ENCODE measurements at places on chromosomes 5 and 9.

DNA sequence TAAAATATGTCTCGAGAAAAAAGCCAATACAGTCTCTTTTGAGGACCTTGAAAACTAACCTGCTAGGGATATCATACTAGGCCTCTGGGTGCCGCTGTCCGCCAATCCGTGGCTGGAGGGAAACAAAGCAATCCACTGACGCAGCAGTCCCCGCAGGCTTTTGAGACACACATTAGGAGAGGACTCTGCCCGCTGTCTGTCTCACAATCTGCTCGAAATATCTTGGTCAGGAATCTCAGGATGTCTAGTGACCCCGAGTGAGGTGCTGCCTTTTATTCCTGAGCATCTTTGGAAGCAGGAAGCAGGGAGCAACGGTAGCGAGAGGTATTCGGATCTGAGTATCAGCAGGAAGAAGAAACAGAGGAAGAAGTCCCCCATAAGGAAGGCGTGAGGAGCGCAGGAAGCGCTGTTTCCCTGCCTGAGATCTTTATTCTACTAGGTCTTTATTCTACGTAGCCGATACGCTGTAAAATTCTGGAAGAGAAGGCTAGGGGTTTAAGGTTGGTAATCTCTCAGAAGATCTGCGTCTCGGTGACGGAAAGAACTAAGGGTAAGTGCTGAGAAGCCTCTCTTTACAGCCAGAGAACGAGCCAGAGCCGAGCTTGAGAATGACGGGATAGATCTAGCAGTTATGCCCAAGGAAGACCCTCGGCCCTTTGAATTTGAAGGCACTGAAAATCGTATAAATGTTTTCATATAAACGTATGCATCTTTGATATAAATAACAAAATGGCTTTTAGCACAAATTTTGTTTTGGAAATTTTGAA lies 4.0 kb upstream of the PCDHGA1 start:
- peak; percentile 72 for DNase-seq

- DNase-seq, result no peak
These were observed 201.3 kb downstream of the HINT1 start for GRCh38 chr5:130963798-130964197.

GRCh38 chr9:131181091-131181681 lies 55.8 kb downstream of the NUP214 start:
- DNase-seq, result no peak

DNA sequence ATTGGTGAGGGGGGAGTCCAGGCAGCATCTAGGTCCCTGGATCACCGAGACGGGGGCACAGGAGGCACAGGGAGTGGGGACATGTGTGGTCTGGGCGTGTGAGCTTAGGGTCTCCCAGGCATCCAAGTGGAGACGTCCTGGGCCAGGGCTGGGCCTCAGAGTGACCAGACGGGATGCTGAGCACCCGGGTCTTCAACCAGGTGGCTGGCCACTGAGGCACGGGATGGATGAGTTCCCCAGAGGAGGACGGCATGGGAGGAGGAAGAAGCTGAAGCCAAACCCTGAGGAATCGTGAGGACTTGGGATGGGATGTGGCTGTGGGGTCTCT lies 88.0 kb downstream of the LMX1B start:
- no peak for DNase-seq

- no peak for DNase-seq
These were observed 67.6 kb upstream of the TBCA start for GRCh38 chr5:77843570-77844372.

DNA sequence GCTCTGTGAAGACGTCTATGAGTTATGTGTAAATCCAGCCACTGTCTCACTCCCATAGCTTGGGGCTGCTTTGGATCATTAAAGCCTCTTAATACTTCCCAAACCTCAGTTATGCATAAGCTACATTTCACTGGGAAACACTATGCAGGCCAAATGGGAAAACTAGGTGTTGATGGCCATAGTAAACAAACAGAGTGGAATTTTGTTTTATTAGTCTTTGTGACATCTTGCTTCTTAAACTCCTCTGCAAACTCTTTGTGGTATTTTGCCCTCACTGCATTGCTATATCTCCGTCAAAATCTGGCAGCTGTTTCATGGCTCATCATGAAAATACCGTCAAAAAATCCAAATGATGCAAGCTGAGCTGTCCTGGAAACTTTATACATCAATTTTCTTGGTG lies 167.2 kb upstream of the HMHB1 start:
- no peak for DNase-seq

DNA sequence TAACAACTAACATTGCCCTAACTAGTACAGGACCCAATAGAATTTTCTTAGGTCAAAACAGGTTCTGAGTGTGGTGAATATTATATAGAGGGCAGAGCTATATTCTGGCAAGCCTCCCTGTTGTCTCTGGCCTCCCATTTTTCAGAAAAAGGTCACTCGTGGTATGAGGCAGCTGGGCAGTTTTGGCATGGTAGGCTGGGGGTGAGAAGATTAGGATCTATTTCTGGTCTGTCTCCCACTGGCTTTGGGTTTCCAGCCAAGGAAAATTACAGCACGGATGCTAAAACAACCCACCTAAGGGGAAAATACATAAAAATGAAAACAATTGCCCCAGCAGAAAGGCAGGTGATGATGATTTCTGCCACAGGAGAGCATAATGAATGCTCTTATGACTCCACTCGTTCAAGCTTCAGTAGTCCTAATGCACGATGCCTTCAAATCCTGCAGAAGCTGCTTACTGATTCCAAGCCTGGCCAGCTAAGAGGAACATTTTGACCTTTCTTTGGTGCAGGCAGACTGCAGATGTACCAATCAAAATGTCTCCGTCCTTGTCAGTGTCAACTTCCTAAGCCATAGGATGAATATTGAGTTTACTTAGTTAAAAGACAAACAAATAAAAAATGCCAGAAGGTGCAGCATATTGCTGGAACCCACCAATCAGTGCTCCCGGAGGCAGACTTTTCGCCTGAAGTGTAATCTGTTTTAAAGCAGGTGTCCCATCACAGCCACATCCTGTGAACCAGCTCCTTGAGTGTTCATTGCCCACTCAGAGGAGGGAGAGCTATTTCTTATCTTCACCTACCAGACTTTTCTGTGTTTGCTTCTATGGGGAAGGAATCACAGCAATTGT lies 435.4 kb downstream of the ZSWIM6 start:
- no peak for DNase-seq

DNA sequence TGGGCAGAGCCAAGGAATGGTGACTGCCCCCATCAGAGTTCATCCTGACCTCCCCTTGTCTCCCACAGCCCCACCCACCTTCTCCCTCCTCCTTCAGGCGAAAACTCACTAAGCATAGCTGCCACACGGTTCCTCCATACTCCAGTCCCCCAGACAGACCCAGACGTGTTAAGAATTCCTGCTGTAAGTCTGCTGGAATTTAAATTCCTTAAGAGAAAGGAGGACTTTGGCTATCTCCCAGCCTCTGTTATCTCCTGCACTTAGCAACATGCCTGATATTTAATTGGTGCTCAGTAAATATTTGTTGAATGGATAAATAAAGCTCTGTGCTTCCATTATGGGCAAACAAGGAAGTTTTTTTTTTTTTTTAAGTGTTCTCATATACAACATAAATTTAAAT lies 213.7 kb downstream of the RFK start:
- DNase-seq, result no peak

- no peak for DNase-seq
These were observed 24.0 kb downstream of the NME5 start for GRCh38 chr5:138115254-138115653.

- peak; percentile 74 for DNase-seq
These were observed 256.3 kb downstream of the NFIB start for GRCh38 chr9:14057368-14058324.

GRCh38 chr5:2919310-2920018 lies 168.0 kb upstream of the IRX2 start:
- DNase-seq, result no peak

DNA sequence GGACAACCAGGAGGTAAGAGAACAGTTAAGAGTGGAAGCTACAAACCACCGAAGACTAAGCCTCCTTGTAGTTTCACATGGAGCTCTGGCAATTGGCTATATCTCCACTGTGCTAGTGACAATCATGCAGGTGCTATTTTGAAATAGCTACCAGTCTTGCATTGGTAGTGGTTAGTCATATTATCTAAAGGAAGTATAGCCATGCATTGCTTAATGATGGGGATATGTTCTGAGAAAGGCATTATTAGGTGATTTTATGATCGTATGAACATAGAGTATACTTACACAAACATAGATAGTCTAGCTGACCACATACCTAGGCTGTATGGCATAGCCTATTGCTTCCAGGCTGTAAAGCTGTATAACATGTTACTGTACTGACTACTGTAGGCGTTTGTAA lies 28.4 kb downstream of the HSDL2 start:
- DNase-seq, result no peak

DNA sequence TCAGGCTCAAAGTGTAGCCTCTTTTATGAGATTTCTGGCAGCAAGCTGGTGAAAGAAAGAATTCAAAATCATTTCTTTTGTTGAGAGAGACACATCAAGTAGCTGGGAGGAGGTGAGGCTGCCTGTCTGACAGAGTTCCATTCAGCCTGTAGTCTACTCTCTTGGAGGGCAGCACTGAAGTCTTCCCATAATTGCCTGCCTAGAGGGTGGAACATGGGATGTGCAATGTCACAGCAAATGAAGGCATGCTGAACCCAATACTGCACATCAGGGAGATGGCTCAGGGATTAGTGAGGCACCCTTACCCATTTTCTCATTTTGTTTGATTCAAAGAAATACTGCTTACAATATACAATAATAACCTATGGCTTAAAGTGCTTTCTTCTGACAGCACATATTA lies 475.7 kb downstream of the TMEM232 start:
- no peak for DNase-seq

- DNase-seq, result peak; percentile 27
These were observed 679 bp downstream of the B4GALT1 start for GRCh38 chr9:33166231-33167083.

- no peak for DNase-seq
These were observed 141.3 kb downstream of the SCAMP1 start for GRCh38 chr5:78501411-78502352.

DNA sequence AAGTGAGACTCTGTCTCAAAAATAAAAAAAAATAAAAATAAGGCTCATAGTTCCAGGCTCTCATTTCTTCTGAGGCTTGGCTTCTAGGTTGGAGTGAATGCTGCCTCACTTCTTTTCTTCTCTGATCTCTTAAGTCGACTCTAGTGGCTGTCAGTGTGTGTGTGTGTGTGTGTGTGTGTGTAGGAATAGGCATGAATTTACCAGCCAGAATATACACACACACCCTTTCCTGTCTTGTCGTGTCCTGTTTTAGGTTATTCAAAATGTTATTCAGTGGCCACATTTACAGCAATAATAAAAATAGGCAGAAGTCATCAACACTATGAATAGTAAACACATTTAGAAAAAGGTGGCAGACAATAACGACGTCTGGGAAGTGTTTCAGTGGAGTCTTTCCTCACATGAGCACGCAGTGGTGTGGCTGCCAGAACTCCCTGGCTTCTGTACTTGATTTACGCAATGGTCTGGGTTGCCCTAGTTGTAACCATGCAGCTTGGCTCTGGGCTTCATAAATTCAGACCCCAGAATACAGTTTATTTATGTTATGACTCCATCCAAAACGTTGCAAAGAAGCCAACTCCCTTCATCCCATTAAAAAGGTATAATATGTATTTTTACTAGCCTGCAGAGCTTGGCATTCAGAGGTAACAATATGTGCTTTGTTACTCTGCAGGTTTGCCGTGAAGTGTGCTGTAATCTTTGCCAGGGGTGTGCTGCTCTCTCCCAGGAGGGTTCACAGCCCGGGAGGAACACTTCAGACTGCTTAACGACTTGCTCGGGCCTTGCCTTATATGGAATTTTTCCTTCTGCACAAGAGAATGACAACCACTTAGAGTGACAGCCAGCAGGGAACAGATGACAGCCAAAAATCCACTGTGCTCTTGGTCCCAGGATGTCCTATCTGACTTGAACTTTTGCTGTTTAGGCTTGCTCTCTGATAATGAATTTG lies 34.4 kb upstream of the PALM2AKAP2 start:
- no peak for DNase-seq

- peak; percentile 94 for DNase-seq
These were observed 106.5 kb upstream of the RAD23B start for GRCh38 chr9:107176436-107177151.

DNA sequence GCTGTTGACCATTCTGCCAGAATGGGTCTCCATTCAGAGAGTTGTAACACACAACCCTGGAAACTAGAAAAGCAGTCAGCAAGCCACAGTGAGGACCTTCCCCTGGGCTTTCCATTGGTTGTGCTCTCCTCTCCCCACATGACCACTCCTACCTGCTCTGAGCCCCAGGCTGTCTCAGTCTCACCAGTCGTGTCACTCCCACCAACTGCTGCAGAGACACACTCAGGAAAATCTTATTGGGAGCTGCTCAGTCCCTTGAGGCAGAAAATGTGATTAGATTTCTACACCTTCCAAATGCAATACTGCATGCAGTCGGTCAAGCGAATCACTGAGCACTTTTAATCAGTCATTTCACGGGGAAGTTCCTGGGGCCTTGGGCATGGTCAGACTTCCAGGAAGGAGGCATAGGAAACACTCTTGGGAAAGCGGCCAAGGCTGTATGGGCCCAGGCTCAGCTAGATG lies 284.2 kb upstream of the NMUR2 start:
- DNase-seq, result peak; percentile 14

DNA sequence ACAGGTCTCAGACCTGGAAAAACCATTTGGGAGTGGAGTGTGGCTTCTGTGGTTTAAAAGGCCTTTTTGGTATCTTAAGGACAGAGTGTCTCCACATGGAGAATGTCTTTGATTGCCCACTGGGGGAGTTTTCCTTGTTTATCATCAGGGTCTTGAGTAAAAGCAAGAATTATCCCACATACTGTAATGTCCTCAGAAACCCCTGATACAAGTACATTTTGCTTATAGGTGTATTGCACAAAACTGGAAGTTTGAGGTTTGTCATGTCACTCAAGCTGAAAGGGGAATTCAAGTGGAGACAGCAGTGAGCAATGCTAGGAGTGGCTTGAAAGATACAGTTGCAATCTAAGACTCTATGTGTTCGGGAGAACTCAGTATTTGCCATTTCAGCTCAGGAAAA lies 62.7 kb upstream of the GRAMD2B start:
- DNase-seq, result no peak

DNA sequence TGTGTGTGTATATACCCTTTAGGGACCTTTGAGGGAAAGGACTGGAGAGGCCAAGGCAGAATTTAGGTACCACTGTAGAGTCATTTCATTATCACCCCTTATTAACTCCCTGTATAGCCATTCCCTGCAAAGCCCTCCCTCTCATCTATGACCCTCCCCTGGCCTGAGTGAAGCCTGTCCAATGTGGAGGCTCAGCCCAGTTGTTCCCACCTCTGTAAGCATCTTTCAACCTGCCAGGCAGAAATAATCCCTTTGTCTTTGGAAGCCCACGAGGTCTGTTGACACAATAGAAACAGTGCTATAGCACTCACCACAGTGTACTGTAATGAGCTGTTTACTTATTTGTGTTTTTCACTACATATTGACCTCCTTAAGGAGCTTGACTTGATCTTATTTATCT lies 88.5 kb upstream of the SEMA6A start:
- no peak for DNase-seq

- no peak for DNase-seq
These were observed 51.3 kb upstream of the SLC30A5 start for GRCh38 chr5:69042500-69042899.

GRCh38 chr5:14183187-14183939 lies 40.2 kb downstream of the TRIO start:
- DNase-seq, result no peak
